ENCODE measurements at places on chromosomes 2 and 18.

GRCh38 chr2:217063238-217063755 lies 203.4 kb upstream of the TNP1 start:
- no peak for DNase-seq

- peak; percentile 40 for DNase-seq
Measured at GRCh38 chr2:222424729-222425671, 657 bp downstream of the SGPP2 start.

- no peak for DNase-seq
Measured at GRCh38 chr2:239153806-239154591, 246.8 kb downstream of the HDAC4 start.

- no peak for DNase-seq
Measured at GRCh38 chr2:172285010-172285621, 142.3 kb upstream of the ITGA6 start.

GRCh38 chr2:20674974-20675679 lies 8.2 kb downstream of the GDF7 start:
- no peak for DNase-seq

DNA sequence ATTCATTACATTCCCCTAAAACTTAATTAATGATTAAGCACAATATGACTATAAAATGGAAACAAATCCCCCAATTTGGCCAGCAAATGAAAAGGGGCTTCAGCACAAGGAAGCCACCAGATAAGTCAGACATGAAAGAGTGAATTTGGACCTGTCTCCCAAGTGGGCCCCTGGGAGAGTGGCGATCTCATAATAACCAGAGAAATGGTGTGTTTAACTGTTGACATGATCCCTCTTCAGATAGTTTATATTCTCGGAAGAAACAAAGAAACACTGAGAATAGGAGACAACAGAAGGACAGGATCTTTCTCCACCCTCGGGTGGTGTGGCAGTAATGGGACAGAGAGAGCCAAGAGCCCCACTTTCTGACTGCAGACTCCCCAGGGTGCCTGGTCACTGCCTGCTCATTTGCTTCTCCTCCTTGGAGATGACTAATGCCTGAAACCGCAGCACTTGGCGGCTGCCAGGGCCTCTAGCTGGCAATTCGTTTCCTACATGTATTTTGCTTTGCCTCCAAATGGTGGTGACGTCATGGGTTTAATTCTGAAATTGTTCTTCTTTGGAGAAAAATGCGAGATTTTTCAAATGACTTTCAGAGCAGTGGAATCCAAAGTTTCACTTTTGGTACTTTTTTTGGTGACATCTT lies 46.4 kb upstream of the SPP2 start:
- DNase-seq: no peak

DNA sequence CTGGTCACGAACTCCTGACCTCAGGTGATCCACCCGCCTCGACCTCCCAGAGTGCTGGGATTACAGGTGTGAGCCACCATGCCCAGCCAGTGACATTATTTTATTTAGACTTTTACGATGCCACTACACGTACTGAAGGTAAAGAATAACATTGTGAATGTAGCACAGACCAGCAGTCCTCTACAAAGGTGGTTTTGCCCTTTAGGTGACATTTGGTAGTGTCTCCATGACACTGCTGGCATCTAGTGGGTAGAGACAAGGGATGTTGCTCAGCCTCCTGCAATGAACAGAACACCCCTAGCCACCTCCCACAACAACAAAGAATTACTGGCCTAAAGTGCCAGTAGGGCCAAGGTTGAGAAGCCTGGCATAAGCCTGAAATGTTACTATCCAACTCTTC lies 69.5 kb downstream of the MYOM1 start:
- DNase-seq: no peak

DNA sequence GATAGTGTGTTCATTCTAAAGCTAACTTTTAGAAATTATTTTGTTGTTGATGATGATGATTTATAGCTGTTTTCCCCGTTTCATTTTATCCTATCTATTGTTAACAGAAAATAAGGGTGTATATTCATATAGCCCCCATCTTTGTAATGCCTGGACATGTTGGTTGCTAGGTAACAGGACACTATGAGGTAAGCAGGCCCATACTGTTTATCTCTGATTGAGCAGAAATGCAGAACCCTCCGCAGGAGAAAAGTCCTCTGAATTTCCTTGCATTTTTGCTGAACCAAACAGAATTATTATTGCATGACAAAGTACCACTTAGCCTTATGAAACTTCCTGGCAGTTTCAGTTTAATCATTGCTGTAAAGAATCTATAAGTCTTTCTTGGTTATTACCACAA lies 339.4 kb downstream of the DCC start:
- no peak for DNase-seq
